ENCODE measurements at places on chromosomes 7 and 10.

- peak; percentile 2 for DNase-seq
Observed at GRCh38 chr7:127504715-127505114, 80.7 kb downstream of the GCC1 start.

DNA sequence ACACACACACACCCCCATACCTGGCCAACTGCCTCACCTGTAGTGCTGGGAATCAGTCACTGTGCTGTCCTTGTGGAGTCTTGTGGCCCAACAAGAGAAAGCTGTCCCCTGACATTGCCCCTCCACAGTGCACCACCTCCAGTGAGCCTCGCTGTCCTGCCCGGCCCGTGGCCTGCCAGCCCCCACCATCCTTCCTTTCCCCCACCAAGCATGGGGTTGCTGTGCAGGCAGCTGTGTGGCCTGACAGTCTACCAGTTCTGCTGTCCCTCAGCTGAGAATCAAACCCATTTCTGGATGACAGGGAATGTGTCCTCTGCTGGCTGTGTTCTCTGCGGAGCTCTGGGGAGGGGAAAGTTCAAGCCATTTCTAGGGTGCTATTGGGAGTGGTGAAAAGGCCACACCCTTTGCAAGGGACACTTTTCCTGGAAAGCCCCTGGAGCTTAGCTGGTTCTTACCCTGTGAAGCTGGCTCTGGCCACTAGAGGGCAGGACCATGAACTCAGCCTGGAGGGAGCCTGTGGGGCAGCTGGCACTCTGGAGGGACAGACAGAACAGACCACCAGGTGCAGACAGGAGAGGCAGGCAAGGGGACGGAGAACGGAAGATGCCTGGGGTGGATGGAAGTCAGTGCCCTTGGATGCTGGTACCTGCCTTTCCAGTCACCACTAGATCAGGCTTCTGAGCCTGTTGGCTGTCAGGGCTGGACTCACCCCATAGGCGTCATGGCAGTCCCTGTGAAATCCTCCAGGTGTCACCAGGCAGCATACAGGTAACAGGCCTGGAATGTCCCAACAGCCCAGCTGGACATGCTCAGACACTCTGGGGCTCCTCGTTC, 10.5 kb upstream of the MTPAP start:
- DNase-seq = peak; percentile 31

- no peak for DNase-seq
Observed at GRCh38 chr7:23065974-23066373, 39.6 kb upstream of the KLHL7 start.

- no peak for DNase-seq
Observed at GRCh38 chr7:6167004-6167551, 105.3 kb downstream of the CYTH3 start.

DNA sequence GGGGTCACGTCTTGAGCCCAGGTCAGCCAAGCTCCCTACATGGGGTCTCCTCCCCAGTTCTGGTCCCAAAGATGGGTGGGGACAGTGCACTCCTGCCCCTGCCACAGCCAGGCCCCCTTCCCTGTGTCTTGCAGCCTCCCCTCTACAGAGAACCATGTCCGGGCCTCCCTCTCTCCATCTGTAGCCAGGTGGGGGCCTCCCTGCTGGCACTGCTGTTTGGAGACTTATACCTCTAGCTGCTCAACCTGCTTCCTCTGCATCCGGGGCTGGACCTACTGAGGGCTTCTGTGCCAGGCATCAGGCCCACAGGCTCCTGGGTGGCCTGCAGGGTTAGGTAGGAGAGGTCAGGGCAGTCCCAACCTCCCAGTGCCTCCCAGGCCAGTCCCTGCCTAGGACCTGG, 7.9 kb downstream of the SH2B2 start:
- no peak for DNase-seq

DNA sequence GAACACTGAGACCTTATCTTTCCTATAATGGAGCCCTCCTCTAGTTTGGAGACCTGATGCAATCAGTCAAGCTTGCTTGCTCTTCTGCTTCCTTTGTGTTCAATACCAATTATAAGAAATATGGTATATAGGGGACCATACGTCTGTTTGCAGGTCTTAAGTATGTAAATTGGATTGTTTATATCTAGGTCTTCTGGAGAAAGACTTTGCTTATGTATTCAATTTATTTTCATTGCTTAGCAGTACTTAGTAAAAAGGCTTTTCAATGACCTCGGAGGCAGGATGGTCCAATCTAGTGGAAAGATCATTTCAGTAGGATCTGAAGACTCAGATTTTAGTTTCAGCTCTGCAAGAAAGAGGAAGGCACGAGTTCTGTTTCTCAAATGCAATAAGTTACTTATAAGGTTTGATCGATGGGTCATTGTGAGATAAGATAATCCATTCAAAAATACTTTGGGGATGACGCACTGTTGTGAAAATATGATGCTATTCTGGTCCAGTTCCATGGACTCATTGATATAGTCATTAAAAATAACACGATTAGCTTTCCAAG, 571.6 kb downstream of the SH2D4B start:
- no peak for DNase-seq

Measured in stimulated activated CD4-positive, alpha-beta T cell treated with anti-CD3 and anti-CD28 coated beads, TNF-alpha, amount 100 ng/mL, for 4 hours (primary cell).